ENCODE measurements at places on chromosomes 2 and 18. TPM values are rescaled to one million over a fixed set of nuclear protein-coding genes. Genes with fewer than 3 reads are reported as not detected.

ECEL1 gene
- total RNA-seq = not detected

CCDC68 gene
- 1.3 TPM for total RNA-seq

SPDYA gene
- total RNA-seq = 1.3 TPM

RFTN2 gene
- 23.5 TPM for total RNA-seq

CDK5R2 gene
- total RNA-seq = not detected

TUBA4B gene
- total RNA-seq = not detected

DSG1 gene
- total RNA-seq = not detected
